Fibroblast of mammary gland (primary cell): ENCODE measurements at places on chromosomes 2 and 18.

DNA sequence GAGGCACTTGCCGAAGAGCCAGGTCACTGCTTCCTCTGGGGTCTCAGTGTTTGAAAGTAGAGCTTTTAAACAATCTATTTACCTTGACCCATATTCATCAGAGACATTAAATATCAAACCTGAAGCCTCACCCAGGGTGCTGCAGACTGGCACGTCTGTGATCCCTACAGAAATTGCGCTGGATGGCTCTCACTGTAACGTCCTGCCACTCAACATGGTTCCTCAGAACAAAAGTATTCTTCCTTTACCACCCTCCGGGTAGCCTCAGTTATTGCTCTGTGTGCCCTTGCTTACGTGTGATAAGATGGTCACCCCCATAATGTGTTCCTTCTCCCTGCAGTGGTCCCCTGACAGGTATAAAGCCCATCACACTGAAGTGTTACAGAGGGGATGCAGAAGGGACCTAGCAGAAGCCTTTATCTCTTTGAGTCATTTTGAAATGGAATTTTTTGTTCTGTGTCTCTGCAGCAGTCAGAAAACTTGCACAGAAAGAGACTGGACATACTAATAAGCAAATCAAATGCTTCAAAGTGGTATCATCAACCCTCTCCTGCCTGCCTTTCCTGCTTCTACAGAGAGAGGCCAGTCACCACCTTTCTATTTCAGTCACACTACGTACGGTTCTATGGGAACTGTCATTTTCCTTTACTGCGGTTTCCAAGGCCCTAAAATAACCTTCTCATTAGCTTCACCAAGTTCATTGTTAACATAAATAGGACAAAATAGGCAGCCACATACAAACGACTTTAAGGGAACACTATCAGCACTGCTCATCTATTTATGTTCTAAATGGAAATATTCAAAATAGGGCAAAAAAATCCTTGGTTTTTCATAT is 86.8 kb downstream of the METTL8 start:
- DNase-seq = no peak

DNA sequence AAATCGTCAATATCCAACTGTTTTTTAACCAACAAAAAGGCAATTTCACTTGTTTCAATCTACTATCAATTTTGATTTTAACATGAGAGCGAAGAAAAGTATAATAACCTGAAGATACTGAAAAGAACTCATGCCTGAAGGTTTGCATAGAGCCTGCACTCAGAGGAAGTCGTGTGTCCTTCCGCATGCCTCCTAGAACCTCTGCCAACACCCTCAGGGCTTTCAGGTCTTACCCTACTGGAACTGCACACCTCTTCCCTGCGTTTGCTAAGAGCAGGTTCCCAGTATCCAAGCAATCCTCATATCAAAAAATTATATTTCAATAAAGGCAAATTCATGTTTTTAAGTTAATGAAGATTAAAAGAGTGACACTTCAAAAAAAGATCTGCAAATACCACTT is 74.7 kb downstream of the PIAS2 start:
- DNase-seq = no peak

DNA sequence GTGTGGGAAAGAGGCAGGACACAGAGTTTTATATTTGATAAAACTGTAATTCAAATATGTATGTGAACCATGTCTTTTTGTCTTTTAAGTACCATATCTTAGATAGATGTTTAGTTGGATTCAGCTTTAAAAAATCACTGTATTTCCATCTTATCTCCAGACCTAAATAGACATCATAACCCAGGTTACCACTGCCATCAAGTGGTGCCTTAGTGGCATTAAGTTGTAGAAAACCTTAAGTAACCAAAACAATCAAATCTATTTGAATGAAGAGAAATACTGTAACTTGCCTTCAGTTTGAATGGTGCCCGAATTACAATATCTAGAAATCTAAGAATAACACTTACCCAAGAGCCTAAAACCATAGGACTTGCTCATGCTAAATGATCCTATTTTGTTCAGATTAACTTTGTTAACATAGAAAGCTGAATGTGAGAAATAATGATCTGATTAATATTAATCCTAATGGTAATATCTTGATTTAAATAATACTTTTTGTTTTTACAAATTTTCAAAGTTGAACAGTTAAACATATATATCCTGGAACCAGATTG is 92.5 kb upstream of the MAP2 start:
- peak; percentile 66 for DNase-seq

GRCh38 chr2:178088774-178089270 is 16.2 kb upstream of the PDE11A start:
- DNase-seq = no peak

DNA sequence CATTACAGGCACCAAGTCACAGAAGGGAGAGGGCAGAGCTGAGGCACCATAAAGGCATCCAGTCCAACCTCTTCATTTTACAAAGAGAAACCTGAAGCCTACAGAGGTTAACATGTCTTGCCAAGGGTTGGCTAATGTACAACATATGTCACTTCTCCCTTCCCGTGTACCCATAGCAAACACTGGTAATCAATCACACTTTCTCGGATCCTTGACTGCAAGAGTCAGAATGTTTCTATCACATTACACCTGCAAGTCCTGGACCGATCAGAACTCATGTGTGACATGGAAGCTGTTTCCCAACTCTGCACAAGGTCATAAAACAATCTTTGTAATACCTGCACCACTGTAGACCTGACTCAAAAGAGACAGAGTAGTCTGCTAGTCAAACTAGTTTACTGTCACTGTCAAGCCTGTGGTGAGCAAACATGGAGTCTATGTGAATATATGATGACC is 6.0 kb downstream of the ANKRD44 start:
- DNase-seq = no peak

DNA sequence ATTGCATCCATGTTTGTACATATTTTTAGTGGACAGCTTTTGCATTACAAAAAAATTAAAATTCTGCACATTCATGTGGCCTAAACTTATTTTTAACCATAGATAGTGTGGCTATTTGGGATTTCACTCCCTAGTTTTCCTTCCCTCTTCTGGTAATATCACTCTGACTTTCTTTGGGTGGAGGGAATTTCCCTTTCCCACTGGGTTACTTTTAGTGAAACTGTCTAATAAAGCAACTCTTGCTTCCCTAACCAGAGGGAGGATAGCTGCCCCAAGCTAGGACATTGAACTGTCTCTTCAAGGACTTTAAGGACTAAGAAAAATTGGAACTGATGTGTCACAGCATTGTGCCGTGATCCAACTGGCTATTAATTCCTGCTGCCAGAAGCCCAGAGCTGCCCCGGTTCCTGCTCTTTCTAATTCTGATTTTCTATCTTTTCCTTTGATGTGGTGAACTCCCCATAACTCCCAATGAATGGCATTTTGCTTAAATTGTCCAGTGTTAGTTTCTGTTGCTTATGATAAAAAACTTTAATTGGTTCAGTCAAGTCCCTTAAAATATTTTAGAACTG is 20.0 kb upstream of the EFR3B start:
- no peak for DNase-seq

DNA sequence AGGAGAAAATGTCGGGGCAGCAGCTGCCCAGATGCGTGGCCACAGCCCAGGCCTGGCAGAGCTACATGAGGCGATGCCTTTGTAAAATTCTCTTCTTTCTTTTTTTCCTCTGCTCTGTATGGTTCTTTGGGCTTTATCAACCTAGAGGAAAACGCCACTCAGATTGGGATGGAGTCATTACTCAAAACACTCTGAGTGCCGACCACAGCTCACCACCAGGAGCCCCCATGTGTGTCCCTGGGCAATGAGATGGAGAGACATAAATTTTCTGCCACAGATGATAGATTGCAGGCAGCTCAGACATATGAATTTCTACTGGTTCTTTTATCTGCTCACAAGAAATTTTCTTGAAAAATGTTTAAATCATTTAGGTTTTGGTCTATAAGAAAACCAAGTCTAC is 56.0 kb downstream of the PARD6G start:
- DNase-seq = no peak

- peak; percentile 25 for DNase-seq
Observed at GRCh38 chr2:158214431-158214830, 112.8 kb downstream of the UPP2 start.

DNA sequence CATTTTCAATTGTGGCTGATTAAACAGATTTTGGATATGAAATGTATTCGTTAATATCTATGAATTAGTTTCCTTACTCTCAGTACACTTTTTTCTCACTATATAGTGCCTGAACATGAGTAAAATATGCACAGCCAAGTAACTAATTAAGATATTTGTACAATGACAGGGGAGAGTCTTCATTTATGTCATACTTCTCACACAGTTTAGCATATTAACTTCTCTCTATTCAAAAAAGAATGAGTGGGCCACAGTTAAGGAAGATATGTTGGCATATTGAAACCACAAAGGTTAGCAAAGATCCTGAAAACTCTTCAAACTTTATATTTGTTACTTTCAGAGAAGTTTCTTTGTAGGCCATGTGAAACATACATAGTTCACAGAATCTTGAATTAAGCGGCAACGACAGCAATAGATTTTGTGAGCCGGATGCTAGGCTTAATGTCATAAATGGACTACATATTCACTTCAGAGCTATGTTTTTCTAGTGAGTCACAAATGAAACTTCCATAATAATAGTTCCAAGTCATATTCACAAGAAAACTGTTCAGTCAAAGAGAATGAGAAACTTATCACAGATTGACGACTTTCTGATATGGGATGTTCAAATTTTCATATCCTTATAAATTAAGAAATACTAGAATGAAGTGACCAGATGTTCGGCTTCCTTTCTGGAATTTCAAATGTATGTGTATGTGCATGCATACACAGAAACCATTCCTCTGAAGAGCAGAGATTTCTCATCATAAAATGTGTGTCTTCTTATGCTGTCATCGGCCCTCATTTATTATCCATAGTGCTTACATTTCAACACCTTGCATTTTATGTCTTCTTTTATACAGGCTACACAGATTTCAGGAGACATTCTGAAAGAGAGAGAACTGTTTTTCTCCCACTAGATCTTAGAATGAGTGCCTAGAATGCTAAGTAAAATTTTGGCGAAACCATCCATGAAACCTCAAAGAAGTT is 584.0 kb downstream of the SATB2 start:
- DNase-seq = peak; percentile 25

GRCh38 chr2:81206216-81206615 is 901.7 kb upstream of the LRRTM1 start:
- no peak for DNase-seq

DNA sequence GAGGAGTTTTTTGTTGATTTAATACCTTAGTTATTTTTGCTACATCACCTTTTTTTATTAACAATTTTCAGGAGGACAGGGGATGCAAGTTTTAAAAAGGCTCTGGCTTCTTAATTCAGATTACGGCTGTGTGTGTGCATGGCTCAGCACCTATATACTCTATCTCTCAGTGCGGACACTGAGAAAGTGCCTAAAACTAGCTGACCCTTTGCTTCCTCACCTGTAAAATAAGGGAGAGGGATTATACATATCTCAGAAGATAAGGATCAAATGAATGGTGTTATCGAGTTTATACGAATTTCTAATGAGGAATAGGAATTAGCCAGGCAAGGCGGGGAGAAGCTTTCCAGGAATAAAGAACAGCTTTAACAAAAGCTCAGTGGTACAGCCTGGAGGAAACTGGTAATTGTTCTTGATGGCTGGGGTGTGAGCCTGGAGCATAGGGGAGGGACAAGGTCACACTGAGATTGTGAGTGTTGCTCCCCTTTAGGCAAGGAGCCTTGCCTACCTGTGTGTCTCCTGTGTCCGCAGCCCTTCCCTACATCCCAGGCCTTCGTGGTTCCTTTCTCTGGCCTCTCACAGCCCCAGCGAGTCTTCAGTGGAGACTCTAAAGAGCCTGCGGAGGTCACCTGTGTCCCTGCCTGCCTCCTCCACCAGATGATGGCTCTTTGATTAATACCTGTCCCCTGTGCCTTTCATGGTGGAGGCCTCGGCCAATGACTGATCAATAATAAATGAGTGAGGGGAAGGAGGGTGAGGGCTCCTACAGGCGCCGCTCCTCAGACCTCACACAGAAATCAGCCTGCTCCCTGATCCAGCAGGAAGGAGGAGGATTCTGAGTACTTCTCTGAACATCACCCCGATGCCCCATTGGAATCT is 92.7 kb downstream of the DDX1 start:
- DNase-seq = no peak

GRCh38 chr18:12861637-12862036 is 22.4 kb downstream of the PTPN2 start:
- no peak for DNase-seq

- no peak for DNase-seq
Observed at GRCh38 chr2:27081984-27082772, 3.8 kb downstream of the EMILIN1 start.

DNA sequence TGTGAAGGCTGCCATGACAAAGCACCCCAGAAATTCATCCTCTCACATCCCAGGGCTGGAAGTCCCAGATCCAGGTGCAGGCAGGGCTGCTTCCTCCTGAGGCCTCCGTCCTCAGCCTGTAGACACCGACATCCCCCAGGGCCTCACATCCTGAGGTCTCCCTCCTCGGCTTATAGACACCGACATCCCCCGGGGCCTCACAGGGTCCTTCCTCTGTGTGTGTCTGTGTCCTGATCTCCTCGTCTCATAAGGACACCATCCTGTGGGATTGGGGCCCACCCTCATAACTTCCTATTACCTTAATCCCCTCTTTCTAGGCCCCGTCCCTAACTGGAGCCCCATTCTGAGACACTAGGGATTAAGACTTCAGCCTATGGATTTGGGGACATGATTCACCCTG is 92.0 kb upstream of the SNTG2 start:
- DNase-seq = no peak

- DNase-seq = peak; percentile 80
Observed at GRCh38 chr2:20288642-20289340, 61.9 kb downstream of the PUM2 start.

DNA sequence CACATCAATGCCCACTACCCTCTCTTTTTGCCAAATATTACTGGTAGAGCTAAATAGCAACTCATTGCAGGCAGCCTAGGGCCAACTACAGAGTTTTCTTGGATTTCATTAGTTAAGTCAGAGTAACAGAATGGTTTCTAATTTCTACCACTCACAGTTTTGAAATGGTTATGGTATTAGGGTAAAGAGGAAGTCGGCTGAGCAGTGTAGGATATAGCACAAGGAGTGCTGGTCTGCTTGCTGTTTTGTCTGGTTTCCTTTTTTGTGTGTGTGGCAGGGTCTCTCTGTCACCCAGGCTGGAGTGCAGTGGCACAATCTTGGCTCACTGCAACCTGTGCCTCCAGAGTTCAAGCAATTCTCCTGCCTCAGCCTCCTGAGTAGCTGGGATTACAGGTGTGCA is 289.2 kb upstream of the CCDC68 start:
- DNase-seq = no peak

GRCh38 chr18:14092625-14093306 is 39.5 kb downstream of the ZNF519 start:
- DNase-seq = no peak

GRCh38 chr2:169997140-169997887 is 170.1 kb downstream of the UBR3 start:
- DNase-seq = no peak

- no peak for DNase-seq
Observed at GRCh38 chr18:58843688-58844035, 21.0 kb upstream of the ZNF532 start.

- no peak for DNase-seq
Observed at GRCh38 chr2:36446294-36446693, 90.7 kb downstream of the CRIM1 start.
